Regular cardiac myocyte (primary cell): ENCODE measurements at places on chromosomes 4 and X. TPM values are rescaled to one million over a fixed set of nuclear protein-coding genes. Genes with fewer than 3 reads are reported as not detected.

The PRR32 gene
- total RNA-seq: not detected in 2 replicates

The ADH1A gene
- total RNA-seq: not detected in 2 replicates

The KIT gene
- total RNA-seq: 2.8 and 3.8 TPM in 2 replicates

The SMPX gene
- not detected in 2 replicates for total RNA-seq

The ATP1B4 gene
- not detected in 2 replicates for total RNA-seq

The SMR3B gene
- not detected in 2 replicates for total RNA-seq

The SSX2 gene
- total RNA-seq: not detected in 2 replicates

The ENPP6 gene
- total RNA-seq: under 0.01 TPM in 1 of 2 replicates, not detected in the other

The C4orf50 gene
- total RNA-seq: under 0.01 TPM in 1 of 2 replicates, not detected in the other

The CASP6 gene
- total RNA-seq: 27.6 and 37.6 TPM in 2 replicates

The SLC26A1 gene
- under 0.01 TPM in 1 of 2 replicates, not detected in the other for total RNA-seq

The FGF2 gene
- total RNA-seq: 79.8 and 147 TPM in 2 replicates

The IGFBP7 gene
- total RNA-seq: 579 and 2,784 TPM in 2 replicates

The P2RY4 gene
- not detected in 2 replicates for total RNA-seq

The PRAF2 gene
- total RNA-seq: 5.8 and 7.0 TPM in 2 replicates
